ENCODE measurements at places on chromosomes 7 and 10. TPM values are rescaled to one million over a fixed set of nuclear protein-coding genes. Genes with fewer than 3 reads are reported as not detected.

DNA sequence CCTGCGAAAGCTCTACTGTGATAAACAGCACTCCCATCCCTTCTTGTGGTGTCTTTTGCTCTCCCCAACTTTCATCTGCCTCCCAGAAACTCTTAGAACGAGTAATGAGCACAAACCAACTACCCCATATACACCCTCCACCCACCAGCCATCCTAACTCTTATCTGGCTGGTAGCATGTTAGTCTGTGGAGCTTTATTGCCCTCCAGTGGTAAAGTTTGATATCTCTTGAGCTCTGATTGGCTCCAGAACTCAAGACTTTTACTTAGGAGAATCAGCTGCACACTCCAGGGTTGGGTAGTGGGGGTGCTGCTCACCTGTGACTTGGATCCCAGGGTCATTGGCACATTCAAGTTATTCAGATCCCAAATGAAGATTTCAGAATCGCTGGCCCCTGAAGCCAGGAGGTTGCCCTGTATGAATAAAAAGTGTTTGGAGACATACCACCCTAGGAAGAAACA lies 10.9 kb downstream of the SEC31B start:
- peak; percentile 78 for DNase-seq

GRCh38 chr10:67618116-67618515 lies 77.9 kb downstream of the CTNNA3 start:
- DNase-seq, result no peak

GRCh38 chr7:26668821-26669220 lies 195.6 kb downstream of the SKAP2 start:
- no peak for DNase-seq

The SMURF1 gene
- 25.0 TPM for total RNA-seq

DNA sequence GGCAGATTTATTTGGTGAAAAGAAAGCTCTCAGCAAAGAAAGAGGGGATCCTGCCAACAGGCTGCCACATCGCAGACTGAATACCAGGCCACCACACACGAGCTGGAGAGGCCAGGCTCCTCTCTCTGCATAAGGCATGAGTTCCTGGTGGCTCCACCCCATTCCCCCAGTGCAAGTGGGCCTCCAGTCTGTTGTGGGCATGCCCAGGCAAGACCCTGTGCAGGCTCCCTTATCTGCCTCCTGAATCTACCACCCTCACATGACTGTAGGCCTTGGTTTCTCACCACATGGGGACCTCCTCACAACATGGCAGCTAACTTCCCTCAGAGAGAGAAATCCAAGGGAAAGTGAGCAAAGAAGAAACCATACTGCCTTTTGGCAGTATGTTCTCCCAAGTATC lies 26.7 kb upstream of the CUL1 start:
- peak; percentile 19 for DNase-seq

DNA sequence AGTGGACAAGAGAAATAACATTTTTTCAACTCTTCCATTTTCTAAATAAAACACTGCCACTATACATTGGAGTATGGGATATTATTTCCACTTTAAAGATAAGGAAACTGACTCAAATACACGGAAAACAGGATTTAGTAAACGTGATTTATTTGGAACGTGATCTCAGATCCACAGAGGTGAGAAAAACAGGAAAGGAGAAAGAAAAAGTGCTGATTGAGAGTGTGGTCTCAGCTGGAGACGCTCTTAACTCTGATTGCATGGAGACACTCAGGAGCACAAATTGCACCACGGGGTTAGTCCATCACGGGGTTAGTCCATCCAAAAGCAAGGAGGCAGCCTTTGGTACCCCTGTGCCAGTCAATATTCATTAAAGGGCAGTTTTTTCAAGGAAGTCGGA lies 142.5 kb downstream of the GNAT3 start:
- no peak for DNase-seq

- DNase-seq, result no peak
These were observed 10.4 kb downstream of the DMBT1 start for GRCh38 chr10:122570920-122571319.

DNA sequence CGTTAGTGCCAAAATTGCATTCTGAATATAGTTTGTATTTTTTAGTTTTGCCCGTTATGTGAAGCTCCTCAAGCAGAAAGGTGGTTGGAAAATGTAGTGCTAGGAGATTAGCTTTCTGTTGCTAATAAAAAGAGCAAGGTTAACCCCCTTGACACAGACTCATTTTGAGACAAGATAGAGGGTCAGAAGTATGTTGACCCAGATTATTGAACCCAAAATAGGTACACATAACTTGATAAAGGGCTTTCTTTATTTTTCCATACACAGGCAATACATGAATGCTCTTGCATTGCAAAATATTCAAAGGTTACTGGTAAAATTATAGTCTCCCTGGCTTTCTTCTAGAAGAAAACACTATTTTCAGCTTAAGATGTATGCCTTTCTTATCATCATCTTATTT lies 10.0 kb upstream of the PON2 start:
- no peak for DNase-seq

Measured in SJCRH30 (cell line).